ENCODE measurements at places on chromosomes 2 and 18. TPM values are rescaled to one million over a fixed set of nuclear protein-coding genes. Genes with fewer than 3 reads are reported as not detected.

The TRPM8 gene
- 0.14 TPM for total RNA-seq

The TP53I3 gene
- 58.6 TPM for total RNA-seq

The KCNE4 gene
- total RNA-seq: 3.1 TPM

The CPLX4 gene
- total RNA-seq: not detected

The FSHR gene
- total RNA-seq: not detected

The SP140 gene
- 4.4 TPM for total RNA-seq

The SERPINB13 gene
- total RNA-seq: not detected

The PMAIP1 gene
- total RNA-seq: 53.3 TPM

The TET3 gene
- 11.0 TPM for total RNA-seq

The SS18 gene
- total RNA-seq: 179 TPM

The LYG2 gene
- total RNA-seq: not detected

The IL36G gene
- not detected for total RNA-seq

The ACADL gene
- under 0.01 TPM for total RNA-seq

The SDC1 gene
- 7.9 TPM for total RNA-seq

The RNF125 gene
- not detected for total RNA-seq
